ENCODE measurements at places on chromosomes 5 and 9.

- DNase-seq, result no peak
These were observed 597.0 kb downstream of the PSAT1 start for GRCh38 chr9:78893774-78894401.

DNA sequence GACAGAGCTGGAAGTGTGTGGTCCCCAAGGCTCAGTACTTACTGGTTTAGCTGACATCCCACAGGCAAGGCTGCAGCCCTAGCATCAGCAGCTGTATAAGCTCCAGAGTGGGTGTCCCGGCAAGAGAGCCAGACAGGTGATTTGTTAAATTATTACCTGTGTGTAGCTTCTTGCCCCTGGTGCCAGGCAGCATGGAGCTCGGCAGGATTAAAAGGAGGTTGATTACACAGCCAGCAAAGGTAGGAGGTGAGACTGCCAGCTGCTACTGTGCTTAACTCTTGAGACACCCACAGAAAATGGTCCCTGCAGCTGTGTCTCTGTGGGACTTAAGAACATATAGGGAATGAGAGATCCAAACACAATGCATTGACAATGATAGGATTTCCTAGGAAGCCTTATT is 54.2 kb downstream of the ARHGAP26 start:
- DNase-seq, result no peak

- no peak for DNase-seq
These were observed 318.8 kb downstream of the FAM170A start for GRCh38 chr5:119948162-119948561.

DNA sequence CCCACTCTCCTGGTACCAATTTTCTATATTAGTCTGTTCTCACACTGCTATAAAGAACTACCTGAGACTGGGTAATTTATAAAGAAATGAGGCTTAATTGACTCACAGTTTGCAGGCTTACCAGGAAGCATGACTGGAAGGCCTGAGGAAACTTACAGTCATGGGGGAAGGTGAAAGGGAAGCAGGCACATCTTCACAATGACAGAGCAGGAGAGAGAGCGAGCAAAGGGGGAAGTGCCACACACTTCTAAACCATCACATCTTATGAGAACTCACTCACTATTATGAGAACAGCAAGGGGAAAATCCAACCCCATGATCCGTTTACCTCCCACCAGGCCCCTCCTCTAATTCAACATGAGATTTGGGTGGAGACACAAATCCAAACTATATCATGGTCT is 72.2 kb downstream of the ATG10 start:
- DNase-seq, result no peak

- no peak for DNase-seq
These were observed 595.9 kb upstream of the MEF2C start for GRCh38 chr5:89478851-89479250.

GRCh38 chr5:66966439-66966838 is 230.2 kb downstream of the CD180 start:
- no peak for DNase-seq

DNA sequence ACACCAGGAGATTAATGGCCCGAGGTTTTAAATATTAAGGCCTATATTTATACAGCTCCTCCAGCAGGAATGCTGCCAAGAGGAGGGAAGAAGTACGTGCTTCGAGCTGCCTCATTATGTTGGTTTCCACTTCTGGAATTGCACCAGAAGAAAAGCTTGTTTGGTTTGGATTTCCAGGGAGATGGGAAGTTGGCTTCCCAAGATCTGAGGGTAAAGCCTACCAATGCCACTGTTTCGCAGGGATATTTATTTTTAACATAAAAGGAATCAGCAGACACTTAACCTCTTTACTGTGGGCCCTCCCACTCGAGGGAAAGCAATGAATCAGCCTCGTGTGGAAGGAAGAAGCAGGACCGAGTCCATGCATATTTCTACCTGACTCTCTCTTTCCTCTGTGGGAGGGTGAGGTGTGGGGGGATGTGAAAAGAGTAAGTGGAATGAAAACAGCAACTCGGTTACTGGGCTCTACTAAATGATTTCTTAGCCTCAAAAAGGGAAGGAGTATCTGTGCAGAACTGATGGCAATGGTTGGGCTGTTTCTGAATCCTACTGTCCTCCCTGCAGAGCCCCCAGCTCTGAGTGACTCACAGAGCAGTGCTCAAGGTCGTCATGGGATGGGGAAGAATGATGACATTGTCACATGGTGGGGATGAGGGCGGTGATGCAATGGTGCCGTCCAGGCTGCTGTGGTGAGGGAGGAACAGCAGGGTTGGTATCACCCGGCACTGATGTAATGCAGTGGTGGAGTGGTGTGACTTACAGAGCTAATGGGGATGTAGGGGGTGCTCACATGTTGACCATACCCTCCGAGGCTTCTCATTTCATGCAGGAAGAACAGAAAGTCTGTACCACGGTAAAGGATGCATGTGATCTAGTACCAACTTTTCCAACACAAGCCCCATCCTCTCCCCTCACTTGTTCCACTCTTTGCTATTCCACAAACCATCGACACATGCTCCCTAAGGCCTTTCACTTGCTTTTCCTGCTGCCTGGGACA is 215.0 kb upstream of the PANK3 start:
- DNase-seq, result no peak

DNA sequence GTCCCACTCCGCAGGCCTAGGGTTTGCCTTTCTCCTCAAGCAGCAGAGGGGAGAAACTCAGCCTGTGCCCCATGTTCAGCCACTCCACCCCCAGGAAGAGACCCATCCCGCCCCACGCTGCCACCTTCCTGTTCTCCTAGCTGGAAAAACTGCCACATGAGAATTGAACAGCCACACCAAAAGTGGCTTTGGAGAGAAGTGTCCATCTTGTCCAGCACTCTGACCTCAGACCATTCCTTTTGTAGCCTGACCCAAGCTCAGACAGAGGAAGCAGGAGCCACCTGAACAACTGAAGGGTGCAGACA is 8.3 kb upstream of the SLC25A48 start:
- no peak for DNase-seq

- no peak for DNase-seq
These were observed 134.6 kb upstream of the RANBP3L start for GRCh38 chr5:36436306-36436705.

DNA sequence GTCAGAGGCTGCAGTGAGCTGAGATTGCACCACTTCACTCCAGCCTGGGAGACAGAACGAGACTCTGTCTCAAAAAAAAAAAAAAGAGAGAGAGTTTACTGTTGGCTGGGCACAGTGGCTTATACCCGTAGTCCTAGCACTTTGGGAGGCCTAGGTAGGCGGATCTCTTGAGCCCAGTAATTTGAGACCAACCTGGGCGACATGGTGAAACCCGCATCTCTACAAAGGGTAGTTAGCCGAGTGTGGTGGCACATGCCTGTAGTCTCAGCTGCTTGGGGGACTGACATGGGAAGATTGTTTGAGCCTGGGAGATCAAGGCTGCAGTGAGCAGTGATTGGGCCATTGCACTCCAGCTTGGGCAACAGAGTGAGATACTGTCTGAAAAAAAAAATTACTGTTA is 12.6 kb downstream of the HABP4 start:
- no peak for DNase-seq

DNA sequence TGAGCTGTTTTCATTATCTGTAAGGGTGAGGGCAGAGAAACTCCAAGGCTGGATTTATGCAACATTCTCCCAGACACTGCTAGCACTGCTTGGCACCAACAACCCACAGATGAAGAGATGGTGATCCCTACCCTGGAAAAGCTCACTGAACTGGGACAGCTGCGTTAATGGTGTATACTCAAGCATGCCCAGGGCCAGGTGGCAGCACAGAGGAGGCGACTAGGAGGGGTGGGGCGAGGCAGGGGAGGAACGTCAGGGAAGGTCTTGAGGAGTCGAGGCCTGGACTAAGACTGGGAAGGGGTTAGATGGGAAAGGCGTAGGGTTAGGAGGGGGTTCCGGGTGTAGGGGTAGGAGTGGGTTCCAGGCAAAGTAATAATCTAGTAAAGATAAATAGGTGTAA is 73.1 kb upstream of the TBC1D9B start:
- DNase-seq, result no peak

DNA sequence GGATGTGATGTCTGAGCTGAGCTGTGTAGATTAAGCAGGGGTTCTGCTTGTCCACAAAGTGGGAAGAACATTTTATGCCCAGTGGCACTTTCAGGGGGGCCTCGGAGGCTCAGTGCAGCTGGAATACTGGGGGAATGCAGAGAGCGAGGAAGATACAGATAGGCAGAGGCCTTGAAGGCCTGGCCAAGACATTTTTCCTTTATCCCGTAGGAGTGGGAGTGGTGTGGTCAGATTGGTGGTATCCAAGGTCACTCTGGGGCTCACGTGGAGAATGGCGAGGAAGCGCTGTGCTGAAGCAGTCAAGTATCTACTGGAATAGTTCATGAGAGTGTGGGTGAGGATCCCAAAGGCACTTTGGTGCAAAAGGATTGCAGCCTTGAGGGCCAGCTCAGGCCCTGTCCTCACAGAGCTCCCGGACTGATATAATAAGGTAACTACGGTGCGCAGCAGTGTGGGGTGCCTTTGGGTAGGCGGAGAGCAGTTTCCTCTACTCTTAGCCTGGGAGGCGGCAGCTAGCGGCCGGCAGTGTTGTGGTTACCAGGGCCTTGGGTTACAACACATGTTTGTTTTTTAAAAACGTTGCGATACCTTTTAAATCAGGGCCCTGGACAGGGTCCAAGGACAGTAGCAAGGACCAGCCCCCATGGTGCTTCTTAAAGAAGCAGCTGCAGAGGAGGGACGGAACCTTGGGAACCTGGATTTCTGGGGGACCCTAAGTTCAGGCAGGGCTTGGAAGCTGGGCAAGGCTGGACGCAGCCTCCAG is 10.8 kb upstream of the CCDC69 start:
- no peak for DNase-seq

Data from stimulated activated CD8-positive, alpha-beta memory T cell treated with anti-CD3 and anti-CD28 coated beads, Interleukin-7, amount 100 ng/mL, for 1 hour (primary cell).